ENCODE measurements at places on chromosomes 1 and 21. TPM values are rescaled to one million over a fixed set of nuclear protein-coding genes. Genes with fewer than 3 reads are reported as not detected.

SPATA45 gene
- total RNA-seq = not detected

ITGB3BP gene
- 9.3 TPM for total RNA-seq

PRELP gene
- 27.1 TPM for total RNA-seq

FAM43B gene
- total RNA-seq = 4.5 TPM

NBPF3 gene
- total RNA-seq = 4.6 TPM

PRAMEF8 gene
- total RNA-seq = not detected

DNA sequence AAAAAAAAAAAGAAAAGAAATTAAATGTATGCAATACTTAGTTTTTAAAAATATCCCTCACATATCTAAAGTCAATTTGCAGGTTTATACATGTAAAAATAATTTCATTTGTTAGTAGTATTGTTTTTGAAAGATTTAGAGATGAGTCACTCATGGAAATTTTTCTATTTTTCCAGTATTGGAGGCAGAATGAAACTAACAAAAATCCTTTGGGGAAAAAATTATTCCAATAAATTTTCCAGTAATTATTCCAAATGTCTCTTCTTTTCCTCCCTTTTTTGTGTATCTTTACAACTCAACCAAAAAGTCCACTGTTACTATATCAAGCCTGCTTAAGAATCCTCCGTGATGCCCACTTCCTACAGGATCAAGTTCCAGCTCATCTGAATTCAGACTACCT, 29.9 kb downstream of the MPZL1 start:
- no peak for DNase-seq

GRCh38 chr1:5752746-5753548, 239.3 kb downstream of the NPHP4 start:
- no peak for DNase-seq

- no peak for DNase-seq
These were observed 153.9 kb upstream of the GREM2 start for GRCh38 chr1:240765732-240766363.

DNA sequence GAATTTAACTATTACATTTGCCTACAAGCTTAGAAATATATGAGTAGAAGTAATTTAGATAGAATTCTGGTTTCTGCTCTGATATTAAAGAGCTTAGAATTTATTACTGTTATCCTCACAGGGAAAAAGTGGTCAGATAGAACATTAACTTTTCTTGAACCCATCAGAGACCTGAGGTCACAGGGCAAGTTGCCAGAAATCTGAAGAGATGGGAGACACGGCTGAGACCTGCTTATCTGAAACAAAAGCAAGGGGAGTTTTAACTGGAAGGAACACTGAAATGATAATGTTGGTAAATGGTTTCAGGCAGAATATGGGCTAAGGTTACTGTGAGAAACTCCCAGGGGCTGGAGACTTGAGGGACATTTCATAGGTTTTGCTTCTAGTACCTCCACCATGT, 28.0 kb upstream of the USP25 start:
- no peak for DNase-seq

DNA sequence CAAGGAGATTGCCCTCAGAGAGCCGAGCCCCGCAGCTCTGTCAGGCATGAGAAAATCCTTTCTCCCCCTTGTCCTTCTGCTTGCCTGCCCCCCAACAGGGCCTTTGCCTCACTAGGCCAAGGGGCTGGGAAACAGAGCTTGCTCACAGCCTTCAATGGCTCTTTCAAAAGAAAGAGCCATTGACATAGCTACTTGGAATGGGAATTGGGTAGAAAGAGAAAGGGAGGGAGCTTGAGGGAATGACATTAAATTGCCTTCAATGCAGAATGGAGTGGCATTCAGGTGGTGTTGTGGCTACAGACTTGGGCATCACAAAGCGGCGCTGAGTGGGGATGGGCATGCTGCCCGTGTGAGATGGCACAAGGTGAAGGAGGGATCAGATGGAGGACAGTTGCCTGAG, 13.2 kb downstream of the SYT11 start:
- no peak for DNase-seq

DNA sequence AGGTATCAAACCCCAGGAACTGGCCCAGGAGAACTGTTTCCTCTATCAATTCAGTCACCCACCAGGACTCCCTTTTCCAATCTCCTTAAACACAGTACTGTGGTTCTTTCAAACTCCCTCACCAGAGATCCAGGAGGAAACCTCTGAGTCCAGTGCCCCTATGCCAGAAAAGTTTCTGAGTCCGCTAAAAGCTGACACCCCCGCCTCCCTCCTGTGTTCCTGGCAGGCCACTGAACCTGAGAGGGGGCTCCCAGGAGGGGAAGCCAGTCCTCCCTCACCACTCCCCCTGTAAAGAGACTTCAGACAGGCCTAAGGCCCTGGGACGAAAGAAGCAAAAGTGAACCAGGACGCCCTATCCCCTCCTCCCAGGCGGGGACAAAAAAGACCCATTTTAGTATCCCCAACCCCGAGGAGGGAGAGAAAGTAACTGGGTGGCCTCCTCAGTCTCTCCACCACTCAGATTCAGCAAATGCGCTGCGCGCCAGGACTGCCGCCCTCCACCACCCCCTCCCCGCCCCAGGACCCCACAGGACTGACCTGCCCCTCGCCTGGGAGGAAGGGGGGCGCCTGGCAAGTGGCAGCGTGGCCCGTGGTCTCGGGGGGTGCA, 624 bp downstream of the SLC41A1 start:
- DNase-seq = no peak

- DNase-seq = no peak
These were observed 11.2 kb downstream of the DYRK3 start for GRCh38 chr1:206646504-206646903.

GRCh38 chr1:37575692-37576091, 19.0 kb downstream of the DNALI1 start:
- no peak for DNase-seq

DNA sequence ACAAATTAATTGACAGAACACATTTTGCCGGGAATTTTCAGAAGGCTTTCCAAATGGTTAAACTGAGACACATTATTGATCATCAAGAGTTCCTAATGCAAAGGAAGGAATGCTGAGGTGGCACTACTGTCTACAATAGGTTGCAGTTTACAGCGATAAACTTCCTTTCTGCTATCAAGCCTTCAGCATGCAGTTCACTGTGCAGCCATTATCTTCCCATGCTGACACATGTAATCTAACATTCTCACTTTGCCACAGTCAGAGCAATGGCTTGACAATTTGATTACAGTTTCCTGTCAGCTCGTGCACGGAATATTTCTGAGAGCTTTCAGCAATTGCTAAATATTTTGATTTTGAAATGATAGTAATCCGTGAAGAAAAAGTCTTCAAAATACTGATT, 166.9 kb upstream of the PRMT6 start:
- DNase-seq = no peak

DNA sequence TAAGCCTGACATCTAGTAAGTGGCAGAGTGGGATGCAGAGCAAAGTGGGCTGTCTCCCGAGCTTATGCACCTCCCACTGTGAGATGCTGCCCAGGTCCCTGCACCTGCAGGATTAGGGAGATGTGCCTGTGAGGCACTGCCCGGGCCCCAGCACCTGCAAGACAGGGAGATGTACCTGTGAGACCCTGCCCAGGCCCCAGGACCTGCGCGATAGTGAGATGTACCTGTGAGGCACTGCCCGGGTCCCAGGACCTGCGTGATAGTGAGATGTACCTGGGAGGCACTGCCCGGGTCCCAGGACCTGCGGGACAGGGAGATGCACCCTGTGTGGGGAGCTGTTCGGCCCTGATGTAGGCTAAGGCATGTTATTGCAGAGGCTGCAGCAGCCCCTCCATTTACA, 622.8 kb downstream of the PTPRU start:
- no peak for DNase-seq
